ENCODE measurements at places on chromosomes 2 and 18. TPM values are rescaled to one million over a fixed set of nuclear protein-coding genes. Genes with fewer than 3 reads are reported as not detected.

- no peaks in the 10 kb centered on the region for H3K36me3 ChIP-seq
- peaks cover 8% of the 10 kb centered on the region for H3K4me1 ChIP-seq
- DNase-seq = peak; percentile 89
Measured at GRCh38 chr2:203692031-203692710, 14.3 kb upstream of the CD28 start.

- DNase-seq = no peak
- no peak overlapping the region for H3K4me3 ChIP-seq
- H3K4me1 ChIP-seq = no peaks in the 10 kb centered on the region
- H3K36me3 ChIP-seq = no peaks in the 10 kb centered on the region
Measured at GRCh38 chr2:82796132-82796531, 1662.9 kb downstream of the SUCLG1 start.

DNA sequence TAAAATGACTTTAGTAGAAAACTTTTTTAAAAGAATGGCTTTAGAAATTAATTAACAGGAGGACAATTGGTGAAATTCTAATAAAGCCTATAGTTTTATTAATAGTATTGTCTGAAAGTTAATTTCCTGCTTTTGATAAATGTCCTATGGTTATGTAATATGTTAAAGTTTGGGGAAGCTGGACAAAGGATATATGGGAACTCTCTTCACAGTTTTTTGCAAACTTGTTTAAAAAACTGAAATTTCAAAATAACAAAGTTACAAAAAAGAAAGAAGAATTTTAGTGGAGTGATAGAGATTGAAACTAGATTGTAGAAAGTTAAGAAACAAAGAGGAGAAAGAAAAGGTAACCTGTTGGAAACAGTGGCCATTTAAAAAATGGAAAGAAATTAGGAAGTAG, 67.3 kb downstream of the SEMA4F start:
- H3K27me3 ChIP-seq = no peaks in the 10 kb centered on the region
- no peaks in the 10 kb centered on the region for H3K4me1 ChIP-seq
- H3K4me3 ChIP-seq = no peak overlapping the region
- H3K27ac ChIP-seq = no peak overlapping the region
- no peak for DNase-seq
- no peaks in the 10 kb centered on the region for H3K36me3 ChIP-seq

The CNDP1 gene
- not detected for total RNA-seq

- H3K36me3 ChIP-seq = no peaks in the 10 kb centered on the region
- DNase-seq = no peak
Measured at GRCh38 chr2:109229094-109229675, 100.2 kb downstream of the SH3RF3 start.

DNA sequence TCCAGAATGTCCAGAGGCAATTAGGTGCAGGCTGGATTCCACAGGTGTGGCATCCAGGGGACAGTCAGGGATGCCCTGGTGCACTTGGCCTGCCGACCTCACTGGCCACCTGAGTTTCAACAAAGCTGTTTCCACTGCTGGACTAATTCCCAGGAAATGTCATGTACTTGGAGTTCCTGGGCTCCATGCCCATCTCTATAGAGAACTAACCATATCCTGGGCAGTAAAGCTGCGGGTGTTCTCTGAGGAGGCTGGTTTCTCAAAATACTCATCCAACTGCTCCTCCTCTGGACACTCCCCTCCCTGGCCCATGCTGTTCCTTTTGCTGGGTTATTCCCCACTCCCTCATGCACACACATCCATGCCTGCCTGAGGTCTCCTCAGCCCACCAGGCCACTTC, 161.9 kb upstream of the SKOR2 start:
- H3K4me1 ChIP-seq = no peaks in the 10 kb centered on the region
- peak; percentile 15 for DNase-seq
- H3K4me3 ChIP-seq = no peak overlapping the region
- no peak overlapping the region for H3K27ac ChIP-seq
- peaks cover 13% of the 10 kb centered on the region for H3K27me3 ChIP-seq

DNA sequence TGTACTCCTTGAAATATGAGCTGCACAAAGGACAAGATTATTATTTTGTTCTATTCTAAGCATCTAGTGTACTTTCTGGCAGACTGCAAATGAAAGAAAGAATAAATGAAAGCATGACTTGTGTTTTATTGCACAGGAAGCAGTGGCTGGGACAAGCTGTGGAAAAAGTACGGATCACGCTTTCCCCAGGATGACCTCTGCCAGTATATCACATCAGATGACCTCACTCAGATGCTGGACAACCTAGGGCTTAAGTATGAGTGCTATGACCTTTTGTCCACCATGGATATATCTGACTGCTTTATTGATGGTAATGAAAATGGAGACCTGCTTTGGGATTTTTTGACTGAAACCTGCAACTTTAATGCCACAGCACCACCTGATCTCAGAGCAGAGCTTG, 49.4 kb downstream of the HNMT start:
- DNase-seq = no peak
- no peak overlapping the region for H3K27ac ChIP-seq
- no peaks in the 10 kb centered on the region for H3K27me3 ChIP-seq
- H3K36me3 ChIP-seq = peaks cover 15% of the 10 kb centered on the region
- no peak overlapping the region for H3K4me3 ChIP-seq
- H3K4me1 ChIP-seq = no peaks in the 10 kb centered on the region

The STAT4 gene
- total RNA-seq = 4.6 TPM

GRCh38 chr2:232776435-232776834, at the start of gene KCNJ13:
Gene KCNJ13, minus strand, starts transcription at chr2:232776565. Its CDS starts 5,203 bp downstream, at chr2:232771362.
- H3K27me3 ChIP-seq = no peaks in the 10 kb centered on the region
- H3K36me3 ChIP-seq = peaks cover 4% of the 10 kb centered on the region
- H3K27ac ChIP-seq = no peak within 1 kb of the TSS
- H3K4me1 ChIP-seq = no peaks in the 10 kb centered on the region
- peak; percentile 34 for DNase-seq
- H3K4me3 ChIP-seq = no peak within 1 kb of the TSS

The FRZB gene
- 2.0 TPM for total RNA-seq

DNA sequence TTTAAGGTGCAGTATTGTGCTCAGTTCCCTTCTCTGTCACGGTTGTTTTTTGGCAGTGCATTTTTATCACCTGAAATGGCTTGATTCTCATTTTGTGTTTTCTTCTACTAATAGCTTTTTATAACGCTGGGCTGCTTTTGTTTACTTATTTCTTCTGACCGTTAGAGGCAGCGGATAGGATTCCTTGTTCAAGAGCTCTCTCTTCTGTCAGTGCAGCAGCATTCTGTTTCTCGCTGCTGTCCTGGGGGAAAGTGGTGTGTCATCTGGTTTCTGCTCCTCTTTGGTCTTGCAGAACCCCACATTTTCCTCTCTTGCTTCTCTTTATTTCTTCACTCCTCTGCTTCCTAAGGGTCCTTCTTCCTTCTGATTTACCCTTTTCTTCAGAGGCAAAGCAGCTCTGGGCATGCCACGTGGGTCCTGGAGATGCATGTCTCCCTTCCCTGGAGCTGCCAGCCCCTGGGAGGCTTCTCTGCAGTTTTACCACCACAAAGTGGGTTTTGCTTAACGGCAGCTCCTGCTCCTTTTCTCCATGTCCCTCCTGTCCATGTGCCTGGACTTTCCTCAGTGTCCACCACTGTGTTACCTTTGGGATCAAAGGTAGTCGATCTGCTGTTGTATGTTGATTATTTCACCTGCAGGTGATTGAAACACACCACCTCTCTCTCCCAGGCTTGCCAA, 47.3 kb upstream of the SNTG2 start:
- H3K27me3 ChIP-seq = no peaks in the 10 kb centered on the region
- no peak for DNase-seq
- H3K36me3 ChIP-seq = no peaks in the 10 kb centered on the region
- no peak overlapping the region for H3K4me3 ChIP-seq
- H3K27ac ChIP-seq = no peak overlapping the region

DNA sequence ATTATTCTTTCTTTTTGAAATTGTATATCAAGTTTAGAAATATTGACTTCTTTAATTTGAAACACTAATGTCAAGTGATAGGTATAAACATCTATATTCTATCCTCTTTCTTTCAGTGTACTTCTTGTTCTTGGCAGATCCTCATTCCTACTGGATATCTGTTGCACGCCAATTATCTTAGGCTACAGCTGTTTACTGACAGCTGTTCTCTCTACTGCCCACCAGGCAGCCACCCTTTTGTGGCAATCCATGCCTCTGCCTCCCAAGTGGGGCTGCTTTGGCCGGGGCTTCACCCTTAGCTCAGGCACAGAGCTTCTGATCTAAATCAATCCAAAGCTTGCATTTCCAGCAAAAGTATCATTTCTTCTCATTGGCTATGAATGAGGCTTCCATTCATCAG, 50.6 kb upstream of the ITSN2 start:
- no peaks in the 10 kb centered on the region for H3K27me3 ChIP-seq
- H3K4me3 ChIP-seq = no peak overlapping the region
- no peaks in the 10 kb centered on the region for H3K4me1 ChIP-seq
- no peak for DNase-seq
- no peaks in the 10 kb centered on the region for H3K36me3 ChIP-seq

The AQP4 gene
- 191 TPM for total RNA-seq

GRCh38 chr2:64225491-64225890, 81.3 kb upstream of the PELI1 start:
- no peaks in the 10 kb centered on the region for H3K4me1 ChIP-seq
- no peak overlapping the region for H3K4me3 ChIP-seq
- H3K27me3 ChIP-seq = no peaks in the 10 kb centered on the region
- H3K27ac ChIP-seq = no peak overlapping the region
- H3K36me3 ChIP-seq = no peaks in the 10 kb centered on the region
- no peak for DNase-seq

- peaks cover 9% of the 10 kb centered on the region for H3K4me1 ChIP-seq
- H3K36me3 ChIP-seq = peaks cover 4% of the 10 kb centered on the region
- DNase-seq = no peak
- no peak overlapping the region for H3K27ac ChIP-seq
- H3K4me3 ChIP-seq = no peak overlapping the region
Measured at GRCh38 chr18:34808389-34808788, 98.3 kb downstream of the DTNA start.

DNA sequence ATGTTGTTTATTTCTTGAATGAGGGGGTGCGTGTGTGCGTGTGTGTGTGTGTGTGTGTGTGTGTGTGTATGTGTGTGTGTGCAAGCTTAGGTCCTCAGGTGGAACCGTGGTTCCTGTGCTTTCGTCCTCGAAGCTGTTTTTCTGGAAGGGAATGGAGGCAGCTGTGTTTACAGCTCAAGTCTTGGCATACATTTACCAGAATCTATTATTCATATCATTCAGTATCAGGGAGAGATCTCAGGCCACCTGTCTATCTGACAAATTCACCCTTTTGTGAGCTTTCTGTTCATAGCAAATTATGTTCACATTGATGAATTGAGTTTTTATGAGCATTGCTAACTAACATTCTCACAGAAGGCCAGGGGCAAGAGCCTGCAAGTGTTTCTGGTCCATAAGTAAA, 550.4 kb downstream of the ARHGAP15 start:
- DNase-seq = no peak
- no peak overlapping the region for H3K27ac ChIP-seq
- H3K4me1 ChIP-seq = no peaks in the 10 kb centered on the region
- peaks cover 1% of the 10 kb centered on the region for H3K36me3 ChIP-seq
- H3K27me3 ChIP-seq = no peaks in the 10 kb centered on the region

DNA sequence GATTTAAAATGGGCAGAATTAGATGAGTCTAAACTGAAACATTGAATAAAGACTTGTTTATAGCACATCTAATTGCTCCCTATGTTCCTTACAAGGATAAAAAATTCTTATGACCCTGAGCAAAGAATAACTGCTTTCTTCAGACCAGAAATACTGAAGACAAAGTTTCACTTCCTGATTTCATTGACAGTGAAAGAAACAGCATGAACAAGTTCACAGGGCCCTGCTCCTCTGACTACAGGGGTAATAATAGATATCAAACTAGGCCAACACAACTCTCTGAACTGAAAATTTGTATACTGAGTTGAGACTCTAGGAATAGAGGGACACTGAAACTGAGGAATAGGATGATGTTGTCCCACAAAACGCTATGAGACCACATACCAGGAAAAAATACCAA, 1383.3 kb upstream of the CDH2 start:
- H3K27ac ChIP-seq = no peak overlapping the region
- no peak for DNase-seq
- H3K27me3 ChIP-seq = no peaks in the 10 kb centered on the region
- H3K4me1 ChIP-seq = no peaks in the 10 kb centered on the region
- H3K4me3 ChIP-seq = no peak overlapping the region
- H3K36me3 ChIP-seq = no peaks in the 10 kb centered on the region

DNA sequence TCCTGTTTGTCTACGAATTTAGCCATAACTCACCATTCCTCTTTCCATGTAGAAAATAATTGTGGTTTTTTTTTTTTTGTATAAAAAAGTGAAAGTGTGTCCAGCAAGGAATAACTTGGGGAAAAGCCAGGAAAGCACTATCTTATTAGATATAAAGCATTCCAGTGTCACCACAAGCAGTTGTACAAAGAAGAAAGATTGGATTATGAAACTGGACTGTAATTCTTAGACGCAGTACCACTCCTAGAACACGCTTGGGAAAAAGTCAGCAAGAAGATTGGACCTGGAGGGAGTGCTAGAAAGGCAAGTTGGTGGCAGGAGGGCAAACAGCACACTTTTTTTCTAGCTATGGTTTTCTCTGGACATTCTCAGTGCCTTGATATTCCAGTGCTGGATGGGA, 186.7 kb downstream of the PARD3B start:
- no peak overlapping the region for H3K27ac ChIP-seq
- no peak overlapping the region for H3K4me3 ChIP-seq
- no peak for DNase-seq
- no peaks in the 10 kb centered on the region for H3K36me3 ChIP-seq

DNA sequence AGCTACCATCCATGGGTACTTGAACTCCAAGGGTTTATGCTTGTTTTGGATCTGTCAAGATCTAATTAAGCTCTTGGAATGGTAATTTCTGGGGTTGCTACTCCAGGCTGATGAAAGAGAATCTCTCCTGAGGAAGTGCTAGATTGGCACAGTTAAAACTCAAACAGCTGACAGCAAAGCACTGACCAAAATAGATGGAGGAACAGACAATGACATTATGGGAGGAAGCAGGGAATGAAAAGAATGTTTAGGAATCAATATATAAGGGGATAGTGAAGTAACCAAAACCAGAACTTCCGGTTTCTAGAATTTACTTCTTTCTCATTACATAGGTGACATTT, 6.3 kb downstream of the THUMPD2 start:
- no peak overlapping the region for H3K4me3 ChIP-seq
- DNase-seq = no peak
- H3K27ac ChIP-seq = no peak overlapping the region
- H3K27me3 ChIP-seq = no peaks in the 10 kb centered on the region
- peaks cover 15% of the 10 kb centered on the region for H3K36me3 ChIP-seq
- H3K4me1 ChIP-seq = peaks cover 8% of the 10 kb centered on the region

The TRABD2A gene
- 3.1 TPM for total RNA-seq

DNA sequence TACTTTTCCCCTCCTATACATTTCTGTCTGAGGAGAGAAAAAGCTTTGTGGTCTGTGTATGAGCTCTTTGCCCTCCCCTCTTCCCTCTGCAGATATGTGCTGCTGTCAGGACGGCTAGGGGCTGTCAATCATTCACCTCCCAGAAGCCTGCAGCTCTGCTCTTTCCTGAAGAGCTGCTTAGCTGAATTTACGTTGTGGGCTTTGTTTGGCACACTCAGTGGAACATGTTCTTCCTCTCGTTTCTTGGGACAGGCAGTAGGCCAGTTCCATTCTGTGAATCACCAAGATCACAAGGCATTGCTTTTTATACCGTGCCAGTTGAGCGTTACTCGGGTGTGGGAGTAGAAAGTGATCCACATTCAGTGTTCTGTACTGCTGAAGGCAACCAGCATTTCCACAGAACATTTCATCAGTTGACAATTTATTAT, 136.7 kb downstream of the LAMA3 start:
- no peaks in the 10 kb centered on the region for H3K4me1 ChIP-seq
- DNase-seq = peak; percentile 25
- H3K4me3 ChIP-seq = no peak overlapping the region
- H3K27me3 ChIP-seq = no peaks in the 10 kb centered on the region
- H3K36me3 ChIP-seq = no peaks in the 10 kb centered on the region
- no peak overlapping the region for H3K27ac ChIP-seq

The SKOR2 gene
- total RNA-seq = not detected

Data from lung (tissue), 17 donors.